ENCODE measurements at places on chromosomes 16 and 17. TPM values are rescaled to one million over a fixed set of nuclear protein-coding genes. Genes with fewer than 3 reads are reported as not detected.

DNA sequence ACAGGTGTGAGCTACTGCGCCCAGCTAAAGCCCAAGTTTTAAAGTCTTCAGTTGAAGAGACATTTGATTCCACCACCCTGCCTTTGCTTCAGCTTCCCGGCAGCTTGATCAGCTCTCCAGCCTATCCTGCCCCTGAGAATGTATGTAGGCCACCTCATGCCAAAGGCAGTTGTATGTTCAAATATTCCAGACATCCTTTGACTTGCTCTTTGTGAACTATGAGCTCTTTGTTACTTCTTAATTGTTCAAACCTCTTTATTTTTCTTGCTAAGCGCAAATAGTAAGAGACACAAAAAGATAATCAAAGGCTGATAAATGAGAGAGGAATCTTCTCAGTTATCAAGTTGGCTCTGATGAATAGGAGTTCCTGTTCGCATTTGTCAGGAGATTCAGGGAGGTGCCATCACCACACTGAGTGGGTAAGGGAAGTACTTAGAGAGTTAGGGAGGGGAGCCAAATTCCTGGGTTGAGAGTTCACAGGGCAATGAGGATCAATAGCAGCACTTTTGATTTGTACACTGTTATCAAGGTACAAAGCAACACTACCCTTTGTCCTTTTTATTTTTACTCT is 32.0 kb upstream of the SUPT4H1 start:
- no peak for DNase-seq

Gene CCL14
- total RNA-seq: not detected

DNA sequence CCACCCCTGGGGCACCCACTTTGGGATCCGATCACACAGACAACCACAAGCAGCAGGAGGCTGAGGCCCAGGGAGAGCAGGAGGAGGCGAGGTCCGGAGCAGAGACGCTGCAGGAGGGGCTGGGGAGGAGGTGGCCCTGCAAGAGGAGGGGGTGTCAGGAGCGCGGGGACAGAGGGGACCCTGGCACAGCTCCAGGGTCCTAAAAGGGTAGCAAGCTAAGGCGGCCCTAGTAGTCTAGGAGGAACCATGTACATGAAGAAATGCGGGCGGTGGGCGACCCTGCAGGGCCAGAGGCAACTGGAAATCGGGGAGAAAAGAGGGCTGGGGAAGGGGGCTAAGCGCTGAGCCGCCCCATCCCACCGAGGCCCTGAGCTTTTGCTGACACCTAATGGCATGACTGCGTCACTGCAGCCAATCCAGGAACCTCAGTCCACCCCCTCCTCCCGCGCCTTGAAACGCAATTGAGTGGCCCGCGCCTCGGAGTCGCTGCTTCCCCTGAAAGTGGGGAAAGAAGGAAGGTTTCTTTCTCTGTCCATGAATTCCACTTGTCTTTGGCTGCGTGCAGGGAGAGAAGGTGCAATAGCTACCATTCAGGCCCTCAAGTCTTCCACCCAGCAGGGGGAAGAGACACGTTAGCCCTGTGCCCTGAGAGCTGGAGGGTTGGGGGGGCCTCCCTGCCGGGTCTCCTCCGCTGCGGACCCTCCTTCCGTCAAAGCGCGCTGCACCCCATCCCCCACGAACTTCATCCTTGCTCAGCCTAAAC is 1.8 kb downstream of the ASGR1 start:
- DNase-seq: peak; percentile 61

Gene SBK1
- 0.09 TPM for total RNA-seq

GRCh38 chr16:79212114-79212791 is 388.3 kb downstream of the MAF start:
- DNase-seq: no peak

Gene C16orf54
- not detected for total RNA-seq

- no peak for DNase-seq
These were observed 295.1 kb upstream of the SOX9 start for GRCh38 chr17:71825687-71826086.

Gene DOC2B
- total RNA-seq: 30.6 TPM

Gene SMARCE1
- 101 TPM for total RNA-seq

Gene ALOXE3
- not detected for total RNA-seq

DNA sequence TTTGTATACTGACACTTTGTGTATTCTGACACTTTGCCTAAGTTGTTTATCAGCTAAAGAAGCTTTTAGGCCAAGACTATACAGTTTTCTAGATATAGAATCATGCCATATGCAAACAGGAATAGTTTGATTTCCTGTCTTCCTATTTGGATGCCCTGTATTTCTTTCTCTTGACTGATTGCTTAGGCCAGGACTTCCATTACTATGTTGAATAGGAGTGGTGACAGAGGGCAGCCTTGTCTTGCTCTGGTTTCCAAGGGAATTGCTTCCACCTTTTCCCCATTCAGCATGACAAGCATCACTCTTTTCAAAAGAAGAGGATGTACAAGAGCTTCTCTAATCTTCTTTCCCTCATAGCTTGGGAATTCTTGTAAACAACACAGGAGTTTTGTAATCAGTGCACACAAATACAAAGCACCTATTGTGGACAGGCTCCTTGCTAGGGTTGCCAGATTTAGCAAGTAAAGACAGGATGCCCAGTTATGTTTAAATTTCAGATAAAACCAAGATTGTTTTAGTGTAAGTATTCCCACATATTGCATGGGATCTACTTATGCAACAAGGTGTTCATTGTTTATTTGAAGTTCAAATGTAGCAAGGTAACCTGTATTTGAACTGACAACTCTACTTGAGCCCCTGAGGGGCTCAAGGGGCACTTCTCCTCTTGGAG is 233.5 kb downstream of the SLC39A11 start:
- DNase-seq: no peak

DNA sequence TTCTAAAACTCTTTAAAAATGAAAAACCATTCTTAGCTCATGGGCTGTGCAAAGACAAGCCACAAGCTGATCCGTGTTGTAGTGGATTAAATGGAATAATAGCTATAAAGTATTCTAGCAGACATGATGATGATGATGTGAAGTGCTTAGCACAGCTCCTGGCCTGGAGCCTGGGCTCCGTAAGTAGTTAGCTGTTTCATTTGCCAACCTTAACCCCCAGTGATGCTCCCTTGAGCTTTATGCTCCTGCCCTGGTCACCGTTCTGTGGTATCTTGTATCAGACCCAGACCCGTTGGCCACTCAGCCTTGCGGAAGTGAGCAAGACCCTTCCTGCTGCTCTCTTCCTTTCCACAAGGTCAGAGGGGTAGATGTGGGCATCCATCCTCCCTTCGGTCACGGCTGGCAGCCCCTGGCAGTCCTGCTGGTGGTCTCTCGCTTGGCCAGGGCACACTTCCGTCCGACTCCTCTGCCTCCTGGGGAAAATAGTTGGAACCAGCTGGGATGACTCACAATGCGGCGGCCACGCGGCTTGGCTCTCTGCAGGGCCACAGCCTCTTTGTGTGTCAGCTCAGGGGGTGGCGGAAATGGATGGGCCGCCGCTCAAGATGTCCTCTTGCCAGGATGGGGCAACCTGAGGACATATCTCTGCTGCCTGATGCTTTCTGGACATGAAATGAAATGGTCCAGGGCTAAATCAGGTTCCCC is 79.1 kb downstream of the GPR139 start:
- no peak for DNase-seq

GRCh38 chr17:54028986-54029580 is 206.4 kb downstream of the KIF2B start:
- no peak for DNase-seq

Gene RPRML
- not detected for total RNA-seq

Gene MRPL38
- 43.0 TPM for total RNA-seq

- DNase-seq: no peak
These were observed 89.1 kb upstream of the TBX2 start for GRCh38 chr17:61310590-61310989.
